ENCODE measurements at places on chromosomes 11 and 22.

DNA sequence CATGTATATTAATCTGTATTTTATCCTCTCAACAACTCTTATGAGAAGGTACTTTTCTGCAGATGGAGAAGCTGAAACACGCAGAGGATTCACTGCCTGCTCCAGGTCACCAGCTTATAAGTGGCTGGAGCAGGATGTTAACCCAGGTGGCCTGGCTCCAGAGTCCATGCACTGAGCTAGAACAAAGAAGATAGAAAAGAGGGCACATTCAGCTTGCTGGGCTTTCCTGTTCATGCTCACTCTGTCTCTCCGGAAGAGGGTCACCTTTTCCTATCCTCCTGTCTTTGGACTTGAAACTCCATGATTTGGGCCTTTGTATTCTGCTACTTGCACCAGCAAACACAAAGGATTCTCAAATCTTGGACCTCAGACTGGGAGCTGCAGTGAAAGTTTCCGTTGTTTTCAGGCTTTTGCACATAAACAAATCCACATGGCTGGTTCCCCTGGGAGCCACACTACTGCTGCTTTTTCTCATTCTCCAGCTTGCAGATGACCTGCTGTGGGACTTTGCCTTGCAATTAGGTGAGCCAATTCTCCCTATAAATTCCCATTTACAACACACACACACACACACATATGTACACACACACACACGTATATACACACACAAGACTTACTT is 117.3 kb upstream of the GRK3 start:
- no peak for DNase-seq

- DNase-seq = no peak
These were observed 8.6 kb upstream of the JAM3 start for GRCh38 chr11:134060316-134060715.

DNA sequence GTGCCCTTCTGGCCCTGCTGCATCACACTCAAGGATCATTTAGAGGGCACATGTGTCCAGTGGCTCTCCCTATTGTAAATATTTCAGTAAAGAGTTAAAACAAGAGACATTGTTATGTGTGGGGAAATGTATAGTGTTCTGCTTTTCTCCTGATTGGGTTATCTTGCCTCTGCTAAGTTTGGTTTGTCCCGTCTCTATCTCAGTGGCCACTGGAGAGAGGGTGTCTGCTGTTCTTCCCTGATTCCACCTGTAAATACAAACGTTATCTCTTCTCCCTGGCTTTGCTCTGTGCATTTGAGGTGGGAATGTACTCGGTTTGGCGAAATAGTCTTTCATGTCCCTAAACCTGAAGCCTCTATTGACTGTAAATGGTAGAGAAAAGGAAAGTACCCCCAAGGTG is 6.3 kb downstream of the MIEF1 start:
- DNase-seq = no peak

DNA sequence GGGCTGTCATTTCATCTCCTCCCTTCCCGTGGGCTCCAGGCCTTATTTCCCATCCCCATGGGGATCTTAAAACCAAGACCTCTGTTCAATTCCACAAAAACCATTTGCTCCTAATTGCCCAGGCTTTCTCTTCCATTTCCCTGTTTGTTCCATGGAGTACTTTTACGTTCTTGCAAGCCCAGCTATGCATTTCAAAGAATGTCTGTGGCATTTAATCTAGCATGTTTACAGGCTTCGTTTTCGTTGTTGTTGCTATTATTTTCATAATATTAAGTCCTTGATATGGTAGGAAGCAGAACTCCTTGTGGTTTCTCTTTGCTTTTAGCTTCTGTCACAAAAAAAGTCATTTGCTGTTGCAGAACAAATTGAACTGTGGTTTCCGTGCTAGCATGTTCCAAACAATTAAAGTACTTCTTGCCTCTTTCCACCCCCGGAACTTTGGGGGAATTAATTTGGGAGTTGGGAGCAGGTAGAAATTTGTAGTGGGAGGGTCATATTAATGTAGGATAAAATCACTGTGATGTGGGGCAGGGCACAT is 68.1 kb upstream of the SLC22A12 start:
- DNase-seq = no peak

DNA sequence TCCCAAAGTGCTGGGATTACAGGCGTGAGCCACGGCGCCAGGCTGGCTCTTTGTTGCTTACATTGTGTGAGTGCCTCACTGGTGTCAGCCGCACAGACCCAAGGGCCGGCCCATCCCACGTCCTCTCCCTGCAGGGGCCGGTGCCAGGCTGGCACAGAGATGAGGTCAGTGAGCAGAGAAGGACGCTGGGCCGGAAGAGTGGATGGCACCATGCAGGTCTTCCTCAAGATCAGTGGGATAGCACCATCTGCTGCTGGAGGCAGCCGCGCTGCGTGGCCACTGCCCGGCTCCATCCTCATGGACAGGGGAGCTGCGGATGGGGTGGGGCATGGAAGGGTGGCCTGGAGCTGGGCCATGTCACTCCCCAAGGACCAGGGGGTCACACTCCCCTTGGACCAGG is 22.0 kb upstream of the FGF4 start:
- no peak for DNase-seq

All from thymus (tissue), 14 donors.